Mammary epithelial cell (primary cell): ENCODE measurements at places on chromosomes 5 and 9. TPM values are rescaled to one million over a fixed set of nuclear protein-coding genes. Genes with fewer than 3 reads are reported as not detected.

SLC34A1 gene
- polyA plus RNA-seq, result 0.02 TPM

SLC9A3 gene
- polyA plus RNA-seq, result 1.00 TPM

MYMK gene
- polyA plus RNA-seq, result not detected

ACER2 gene
- 11.8 TPM for polyA plus RNA-seq

ABL1 gene
- 19.4 TPM for polyA plus RNA-seq

TNFAIP8 gene
- 15.4 TPM for polyA plus RNA-seq

SVEP1 gene
- polyA plus RNA-seq, result 1.2 TPM

B4GALT7 gene
- 27.9 TPM for polyA plus RNA-seq

LCNL1 gene
- polyA plus RNA-seq, result not detected

IL11RA gene
- 3.2 TPM for polyA plus RNA-seq
